ENCODE measurements at places on chromosomes 2 and 18. TPM values are rescaled to one million over a fixed set of nuclear protein-coding genes. Genes with fewer than 3 reads are reported as not detected.

IL36A gene
- total RNA-seq: not detected

SCN3A gene
- not detected for total RNA-seq

CTIF gene
- total RNA-seq: 6.5 TPM

CHST9 gene
- not detected for total RNA-seq

GPC1 gene
- 1.2 TPM for total RNA-seq

CDH7 gene
- not detected for total RNA-seq

UCN gene
- 5.4 TPM for total RNA-seq

RAX gene
- total RNA-seq: not detected

DNA sequence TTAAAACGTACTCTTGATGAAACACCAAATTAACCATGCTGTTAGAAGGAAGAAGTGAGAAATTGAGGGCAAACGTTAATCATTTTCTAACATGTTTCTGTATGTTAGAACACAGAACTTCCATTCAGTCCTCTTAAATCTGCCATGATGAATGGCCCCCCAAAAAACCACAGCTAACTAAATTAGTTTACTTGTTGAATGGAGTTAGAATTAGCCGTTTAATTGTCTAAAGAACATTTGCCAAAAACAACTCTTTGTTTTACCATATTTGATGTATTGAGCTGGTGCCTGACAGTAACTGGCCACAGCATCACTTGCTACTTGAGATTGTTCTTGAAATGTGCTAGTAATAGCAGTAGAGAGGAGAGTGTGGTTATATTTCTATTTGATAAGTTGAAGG is 12.7 kb downstream of the CCNYL1 start:
- H3K27me3 ChIP-seq: no peaks in the 10 kb centered on the region
- H3K4me1 ChIP-seq: peaks cover 18% of the 10 kb centered on the region
- H3K4me3 ChIP-seq: no peak overlapping the region
- H3K27ac ChIP-seq: no peak overlapping the region
- H3K36me3 ChIP-seq: no peaks in the 10 kb centered on the region

DNA sequence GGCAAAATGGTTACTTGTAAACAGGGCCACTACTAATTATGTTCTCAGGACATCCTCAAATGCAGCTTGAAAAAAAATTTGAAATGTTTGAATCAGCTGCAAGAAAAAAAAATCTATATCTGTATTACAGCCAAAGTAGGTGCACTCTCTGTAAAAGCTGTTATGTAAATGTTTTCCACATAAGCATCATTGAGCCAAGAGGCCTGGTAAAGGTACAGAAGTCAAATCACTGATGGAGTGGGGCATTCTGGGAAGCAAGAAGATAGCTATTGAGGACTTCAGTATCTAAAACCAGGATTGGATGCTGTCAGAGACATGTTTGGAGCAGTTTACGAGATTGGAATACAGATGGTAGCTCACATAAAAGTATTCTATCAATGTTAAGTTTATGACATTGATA is 80.3 kb downstream of the MAPRE2 start:
- no peak overlapping the region for H3K4me3 ChIP-seq
- no peak for DNase-seq
- H3K27ac ChIP-seq: no peak overlapping the region
- H3K27me3 ChIP-seq: no peaks in the 10 kb centered on the region
- H3K36me3 ChIP-seq: no peaks in the 10 kb centered on the region

- no peak overlapping the region for H3K27ac ChIP-seq
- DNase-seq: no peak
- no peaks in the 10 kb centered on the region for H3K36me3 ChIP-seq
- no peaks in the 10 kb centered on the region for H3K27me3 ChIP-seq
Measured at GRCh38 chr2:208036357-208036756, 11.0 kb upstream of the PLEKHM3 start.

- peaks cover 11% of the 10 kb centered on the region for H3K4me1 ChIP-seq
- H3K27me3 ChIP-seq: no peaks in the 10 kb centered on the region
- H3K36me3 ChIP-seq: no peaks in the 10 kb centered on the region
- no peak for DNase-seq
- no peak overlapping the region for H3K4me3 ChIP-seq
Measured at GRCh38 chr2:2647141-2647541, 316.1 kb upstream of the MYT1L start.

DNA sequence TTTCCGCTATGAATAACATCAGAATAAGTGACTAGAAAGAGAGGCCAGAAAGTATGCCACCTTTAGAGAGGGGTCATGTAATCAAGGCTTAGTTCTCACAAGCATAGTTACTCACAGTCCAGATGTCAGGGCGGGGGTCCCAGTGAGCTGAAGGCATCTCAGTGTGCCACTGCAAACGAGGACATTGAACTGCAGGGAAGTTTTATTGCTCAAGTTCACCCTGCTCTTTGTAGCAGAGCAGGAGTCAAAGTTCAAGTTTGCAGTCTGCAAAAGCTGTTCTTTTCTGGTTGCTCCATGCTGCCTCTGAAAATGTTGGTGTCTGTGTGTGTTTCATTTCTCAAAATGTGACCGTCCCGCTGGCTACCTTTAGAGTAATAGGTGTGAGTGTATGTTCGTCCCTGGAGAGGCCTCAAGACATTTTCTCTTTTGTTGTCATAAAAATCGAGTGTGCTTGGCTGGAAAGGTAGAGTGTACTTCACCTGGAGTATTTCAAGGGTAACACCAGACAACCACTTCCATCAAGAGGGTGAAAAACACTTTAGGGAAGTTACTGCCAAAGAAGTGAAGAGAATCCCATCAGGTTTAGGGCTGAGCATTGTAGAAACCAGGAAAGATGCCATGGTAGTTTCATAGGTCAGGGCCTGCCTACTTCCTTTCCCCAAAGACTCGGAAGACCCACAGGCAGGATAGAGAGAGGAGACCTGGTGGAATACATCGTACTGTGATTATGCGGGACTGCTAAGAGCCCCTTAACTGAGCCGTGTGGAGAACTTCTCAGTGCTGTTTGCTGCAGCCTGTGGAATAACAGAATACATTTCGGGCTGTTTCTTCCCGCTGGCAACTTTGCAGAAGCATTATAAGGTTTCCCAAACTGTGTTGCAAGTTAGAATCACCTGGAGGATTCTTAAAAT is 89.9 kb downstream of the LYPD6 start:
- H3K4me3 ChIP-seq: no peak overlapping the region
- H3K27me3 ChIP-seq: peaks cover 3% of the 10 kb centered on the region
- H3K36me3 ChIP-seq: no peaks in the 10 kb centered on the region
- no peaks in the 10 kb centered on the region for H3K4me1 ChIP-seq

DNA sequence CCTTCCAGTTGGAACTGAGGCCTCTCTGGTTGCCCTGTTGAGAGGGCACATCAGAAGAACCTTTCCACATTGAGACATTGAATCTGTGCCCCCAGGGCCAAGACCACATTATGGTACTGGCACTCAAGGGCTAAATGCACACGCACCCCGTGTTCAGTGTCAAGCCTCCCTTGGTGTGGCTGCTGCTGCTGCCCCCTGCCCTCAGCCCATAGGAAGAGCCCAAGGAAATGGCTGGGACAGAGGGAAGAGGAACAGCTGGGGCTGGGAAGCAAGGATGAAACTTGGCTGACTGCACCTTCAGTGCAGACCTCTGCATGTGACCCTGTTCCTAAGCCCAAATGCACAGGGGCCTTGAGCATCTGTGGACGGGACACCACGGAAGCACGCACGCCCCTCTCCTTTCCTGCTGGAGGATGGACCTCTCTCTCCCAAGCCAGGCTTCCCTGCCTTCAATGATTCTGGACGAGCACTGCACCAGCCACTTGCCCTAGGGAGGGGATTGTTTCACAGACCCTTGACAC is 40.2 kb downstream of the NIFK start:
- H3K27me3 ChIP-seq: no peaks in the 10 kb centered on the region
- H3K4me1 ChIP-seq: peaks cover 31% of the 10 kb centered on the region

GRCh38 chr2:83224591-83225200 is 1234.4 kb downstream of the SUCLG1 start:
- H3K4me3 ChIP-seq: no peak overlapping the region
- no peak for DNase-seq
- no peaks in the 10 kb centered on the region for H3K36me3 ChIP-seq
- no peak overlapping the region for H3K27ac ChIP-seq
- H3K27me3 ChIP-seq: no peaks in the 10 kb centered on the region

- H3K27ac ChIP-seq: no peak overlapping the region
- no peaks in the 10 kb centered on the region for H3K27me3 ChIP-seq
- no peaks in the 10 kb centered on the region for H3K36me3 ChIP-seq
- H3K4me1 ChIP-seq: no peaks in the 10 kb centered on the region
- H3K4me3 ChIP-seq: no peak overlapping the region
Measured at GRCh38 chr2:217664761-217665160, 338.0 kb downstream of the TNS1 start.

GRCh38 chr2:121044412-121044811 is 240.6 kb downstream of the TFCP2L1 start:
- no peaks in the 10 kb centered on the region for H3K27me3 ChIP-seq
- H3K36me3 ChIP-seq: no peaks in the 10 kb centered on the region
- no peak overlapping the region for H3K4me3 ChIP-seq
- no peak for DNase-seq
- no peak overlapping the region for H3K27ac ChIP-seq

DNA sequence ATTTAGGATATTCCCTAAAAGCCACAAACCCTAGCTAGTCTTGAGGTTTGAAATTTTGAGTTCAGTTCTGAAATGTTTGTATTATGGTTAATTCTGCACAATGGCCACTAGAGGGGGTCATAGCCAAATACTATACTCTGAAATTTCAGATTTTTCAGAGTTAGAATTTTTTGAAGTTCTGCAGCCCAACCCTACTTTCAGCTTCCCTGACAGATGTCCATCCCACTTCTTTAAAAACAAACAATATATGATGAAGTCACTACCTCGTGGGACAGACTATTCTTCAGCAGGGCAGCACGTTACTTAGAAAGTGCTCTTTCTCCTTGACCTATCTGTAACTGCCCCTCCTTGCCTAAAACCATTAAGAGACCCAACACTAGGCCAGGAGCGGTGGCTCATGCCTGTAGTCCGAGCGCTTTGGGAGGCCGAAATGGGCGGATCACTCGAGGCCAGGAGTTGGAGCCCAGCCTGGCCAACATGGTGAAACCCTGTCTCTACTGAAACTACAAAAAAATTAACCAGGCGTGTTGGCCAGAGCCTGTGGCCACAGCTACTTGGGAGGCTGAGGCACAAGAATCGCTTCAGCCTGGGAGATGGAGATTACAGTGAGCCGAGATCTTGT is 48.2 kb upstream of the PAPOLG start:
- DNase-seq: peak; percentile 39
- H3K27ac ChIP-seq: no peak overlapping the region

DNA sequence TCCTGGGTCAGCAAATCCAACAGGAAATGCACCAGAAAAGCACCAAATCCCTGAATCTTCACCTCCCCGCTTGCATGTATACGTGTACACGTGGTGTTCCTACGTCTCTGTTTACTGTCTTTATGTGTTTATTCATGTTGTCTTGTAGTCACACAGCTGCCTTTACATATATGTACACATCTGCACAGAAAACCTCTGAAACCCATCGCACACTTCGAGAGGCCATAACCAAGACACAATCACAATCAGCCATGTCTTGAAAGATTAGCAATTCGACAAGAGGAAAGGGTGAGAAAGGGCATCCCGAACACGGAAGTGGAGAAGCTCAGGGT is 98.1 kb downstream of the PLB1 start:
- no peaks in the 10 kb centered on the region for H3K36me3 ChIP-seq
- no peaks in the 10 kb centered on the region for H3K27me3 ChIP-seq
- peak overlapping the region; percentile 70 for H3K27ac ChIP-seq
- H3K4me1 ChIP-seq: peaks cover 18% of the 10 kb centered on the region
- no peak for DNase-seq

DNA sequence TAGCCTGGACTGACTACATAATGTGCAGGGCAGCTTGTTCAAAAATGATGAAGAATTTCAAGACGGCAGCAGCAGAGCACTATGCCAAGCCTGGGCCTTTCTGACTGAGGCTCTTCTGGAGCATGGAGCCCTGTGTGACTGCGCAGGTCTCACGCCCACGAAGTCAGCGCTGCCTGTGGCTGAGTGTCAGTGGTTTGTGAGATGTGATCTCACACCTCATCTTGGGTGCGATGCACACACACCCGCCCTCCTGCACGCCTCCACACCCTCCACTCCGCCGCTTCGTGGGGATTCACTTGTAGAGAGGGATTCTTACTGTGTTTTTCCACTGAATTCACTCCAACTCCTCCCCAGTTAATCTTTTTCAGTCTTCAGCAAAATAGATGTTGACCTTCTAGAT is 103.9 kb downstream of the VIT start:
- no peak overlapping the region for H3K27ac ChIP-seq
- H3K36me3 ChIP-seq: no peaks in the 10 kb centered on the region
- H3K27me3 ChIP-seq: no peaks in the 10 kb centered on the region
- H3K4me3 ChIP-seq: no peak overlapping the region
- no peaks in the 10 kb centered on the region for H3K4me1 ChIP-seq
- DNase-seq: no peak

GRCh38 chr2:61937886-61938285 is 32.4 kb downstream of the COMMD1 start:
- no peak overlapping the region for H3K4me3 ChIP-seq
- DNase-seq: no peak
- H3K36me3 ChIP-seq: no peaks in the 10 kb centered on the region
- no peak overlapping the region for H3K27ac ChIP-seq
- no peaks in the 10 kb centered on the region for H3K27me3 ChIP-seq

DNA sequence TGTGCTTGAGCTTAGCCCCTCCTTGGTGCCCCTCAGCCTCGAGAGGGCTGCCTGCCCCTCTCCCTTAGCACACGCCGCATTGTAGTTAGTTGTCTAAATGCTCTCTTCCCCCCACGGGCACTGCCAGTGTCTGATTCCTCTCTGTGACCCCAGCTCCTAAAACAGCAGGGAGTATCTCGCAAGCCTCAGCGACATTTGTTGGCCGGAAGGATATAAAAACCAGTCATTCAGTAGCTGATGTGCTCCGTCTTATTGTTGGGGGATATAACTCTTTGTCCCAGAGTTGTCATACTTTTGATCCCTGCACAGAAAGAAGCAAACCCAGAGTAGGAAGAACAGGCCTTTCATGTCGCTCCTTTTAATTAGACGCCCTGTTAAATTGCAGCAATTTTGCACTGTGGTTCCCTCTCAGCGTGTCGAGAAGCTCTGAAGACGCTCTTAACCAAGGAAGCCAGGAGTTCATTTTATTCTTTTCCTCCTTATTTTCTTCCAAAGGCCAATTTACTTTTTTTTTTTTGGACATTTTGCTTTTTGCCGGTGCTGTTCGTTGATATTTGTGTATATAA is 201.8 kb downstream of the KLHL29 start:
- no peaks in the 10 kb centered on the region for H3K4me1 ChIP-seq
- no peak overlapping the region for H3K27ac ChIP-seq
- DNase-seq: no peak
- H3K4me3 ChIP-seq: no peak overlapping the region

DNA sequence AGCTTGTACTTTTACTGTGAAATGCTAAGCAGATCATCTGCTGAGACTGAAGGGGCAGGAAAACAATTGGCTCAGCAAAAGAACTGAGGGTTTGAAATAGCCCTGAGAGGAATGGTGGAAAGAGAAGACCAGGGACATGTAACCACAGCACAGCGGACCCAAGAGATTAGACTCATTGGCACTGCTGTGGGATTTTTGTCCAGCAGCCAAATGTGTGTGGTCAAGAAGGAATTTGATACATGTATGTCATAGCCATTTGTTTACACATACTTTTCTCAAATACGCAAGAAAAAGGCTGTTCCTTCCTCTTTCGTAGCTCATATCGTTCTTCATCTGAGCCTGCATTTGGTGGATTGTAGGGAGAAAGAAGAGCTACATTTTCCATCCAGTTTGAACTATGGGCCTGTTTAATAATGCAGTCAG is 73.8 kb downstream of the TRABD2A start:
- DNase-seq: no peak
- no peak overlapping the region for H3K27ac ChIP-seq
- peaks cover 7% of the 10 kb centered on the region for H3K4me1 ChIP-seq
- H3K27me3 ChIP-seq: no peaks in the 10 kb centered on the region
- H3K36me3 ChIP-seq: no peaks in the 10 kb centered on the region

- no peak overlapping the region for H3K4me3 ChIP-seq
- H3K4me1 ChIP-seq: no peaks in the 10 kb centered on the region
- H3K36me3 ChIP-seq: no peaks in the 10 kb centered on the region
- no peak for DNase-seq
- no peaks in the 10 kb centered on the region for H3K27me3 ChIP-seq
- H3K27ac ChIP-seq: no peak overlapping the region
Measured at GRCh38 chr2:126884861-126885750, 13.6 kb upstream of the TEX51 start.
